Activated T-cell treated with anti-CD3 and anti-CD28 coated beads, Interleukin-2, amount 50 U/mL, for 24 hours (primary cell): ENCODE measurements at places on chromosomes 3 and 15.

DNA sequence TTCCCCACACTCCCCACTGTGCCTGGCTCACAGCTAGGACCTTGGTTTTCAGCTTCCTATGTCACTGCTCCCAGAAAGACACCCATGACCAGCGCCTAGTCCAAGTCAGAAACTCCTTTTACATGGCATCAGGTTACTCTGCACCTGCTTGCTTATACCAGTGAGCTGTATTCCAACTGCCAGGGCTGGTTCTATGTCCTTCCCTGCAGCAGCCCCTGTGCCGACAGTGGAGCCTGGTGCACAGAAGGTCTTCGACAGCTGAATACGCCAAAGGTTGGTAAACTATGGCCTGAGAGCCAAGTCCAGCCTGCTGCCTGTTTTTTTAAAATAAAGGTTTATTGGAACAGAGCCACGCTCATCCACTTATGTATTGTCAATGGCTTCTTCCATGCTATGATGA is 102.5 kb downstream of the IQSEC1 start:
- no peak for DNase-seq

DNA sequence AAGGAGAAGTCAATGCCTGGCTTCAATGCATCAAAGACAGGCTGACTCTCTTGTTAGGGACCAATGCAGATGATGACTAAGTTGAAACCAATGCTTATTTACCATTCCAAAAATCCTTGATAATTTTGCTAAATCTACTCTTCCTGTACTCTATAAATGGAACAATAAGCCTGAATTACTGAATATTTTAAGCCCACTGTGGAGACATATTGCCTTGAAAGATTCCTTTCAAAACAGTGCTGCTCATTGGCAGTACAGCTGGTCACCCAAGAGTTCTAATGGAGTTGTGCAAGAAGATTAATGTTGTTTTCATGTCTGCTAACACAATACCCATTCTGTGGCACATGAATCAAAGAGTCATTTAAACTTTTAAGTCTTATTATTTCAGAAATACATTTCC is 181.0 kb upstream of the CBLB start:
- DNase-seq, result no peak

- DNase-seq, result no peak
These were observed 45.5 kb upstream of the CGNL1 start for GRCh38 chr15:57330619-57331340.

DNA sequence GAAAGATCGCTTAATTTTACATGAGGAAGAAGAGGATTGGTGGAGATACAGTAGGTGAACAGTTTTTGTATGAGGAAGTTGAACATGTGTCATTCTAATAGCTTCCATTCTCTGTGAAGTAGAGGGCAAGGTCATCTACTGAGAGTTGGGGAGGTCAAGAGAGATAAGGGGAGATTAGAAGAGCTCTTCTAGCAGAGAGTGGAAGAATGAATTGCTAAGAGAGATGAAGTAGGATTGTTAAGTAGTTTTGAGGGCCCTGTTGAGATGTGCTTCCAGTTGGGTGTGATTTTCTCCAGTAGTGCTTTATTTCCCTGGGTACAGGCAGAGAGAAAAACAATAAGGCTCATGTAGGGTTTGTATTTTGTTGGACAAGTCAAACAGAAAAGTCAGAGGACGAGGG is 5.2 kb downstream of the OPA1 start:
- no peak for DNase-seq

DNA sequence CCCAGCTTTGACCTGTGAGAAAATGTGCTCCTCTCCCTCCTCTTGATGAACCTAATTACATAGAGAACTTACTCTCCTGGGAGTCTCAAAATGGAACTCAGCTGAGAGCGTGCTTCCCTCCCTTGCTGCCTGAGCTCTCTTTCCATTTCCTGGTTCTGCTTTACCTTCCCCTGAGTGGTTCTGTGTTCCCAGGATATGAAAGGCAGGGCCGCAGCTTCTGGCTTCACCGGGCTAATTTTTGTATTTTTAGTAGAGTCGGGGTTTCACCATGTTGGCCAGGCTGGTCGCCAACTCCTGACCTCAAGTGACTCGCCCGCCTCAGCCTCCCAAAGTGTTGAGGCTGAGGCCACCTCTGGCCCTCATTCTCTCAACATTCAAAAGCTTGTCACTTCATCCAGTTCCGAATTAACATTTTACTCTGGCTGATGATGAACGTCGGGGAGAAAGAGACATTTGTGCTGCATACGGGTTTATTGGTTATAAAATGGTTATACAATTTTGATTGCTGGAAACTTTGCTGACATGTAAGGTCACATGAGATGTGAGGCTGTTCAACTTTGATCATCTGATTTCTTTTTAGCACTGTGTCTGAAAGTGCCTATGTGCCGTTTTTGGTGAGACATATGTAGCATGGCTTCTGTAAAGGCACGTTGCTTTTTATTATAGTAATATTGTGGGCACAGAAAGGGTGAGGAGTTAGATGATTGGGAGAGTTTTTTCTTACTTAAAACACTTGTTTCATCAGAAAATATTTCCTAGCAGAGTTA is 6.6 kb downstream of the PLS1 start:
- DNase-seq, result no peak

- DNase-seq, result no peak
These were observed 122.5 kb downstream of the LEKR1 start for GRCh38 chr3:156948402-156949210.

- peak; percentile 47 for DNase-seq
These were observed 30.0 kb downstream of the CCNL1 start for GRCh38 chr3:157129803-157130466.
